T-helper 2 cell (primary cell): ENCODE measurements at places on chromosomes 5 and 9.

DNA sequence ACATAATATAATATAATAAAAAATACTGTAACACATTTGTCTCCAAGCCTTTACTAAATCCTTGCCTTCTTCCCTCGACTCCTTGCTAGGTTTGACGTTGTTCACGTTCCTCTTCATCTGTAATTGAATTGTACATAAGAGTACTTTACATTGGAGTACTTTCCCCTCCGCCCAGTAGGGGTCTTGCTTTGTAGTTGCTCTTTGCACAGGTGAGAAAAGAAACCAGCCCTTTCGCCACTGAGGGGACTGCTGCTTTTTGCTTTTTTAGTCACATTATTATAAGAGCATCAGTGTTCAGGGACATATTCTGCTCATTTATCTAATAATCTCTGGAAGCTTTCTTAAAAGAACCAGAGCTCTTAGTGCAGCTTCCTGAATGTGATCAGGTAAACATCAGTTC lies 115.0 kb downstream of the CETN3 start:
- DNase-seq: no peak

DNA sequence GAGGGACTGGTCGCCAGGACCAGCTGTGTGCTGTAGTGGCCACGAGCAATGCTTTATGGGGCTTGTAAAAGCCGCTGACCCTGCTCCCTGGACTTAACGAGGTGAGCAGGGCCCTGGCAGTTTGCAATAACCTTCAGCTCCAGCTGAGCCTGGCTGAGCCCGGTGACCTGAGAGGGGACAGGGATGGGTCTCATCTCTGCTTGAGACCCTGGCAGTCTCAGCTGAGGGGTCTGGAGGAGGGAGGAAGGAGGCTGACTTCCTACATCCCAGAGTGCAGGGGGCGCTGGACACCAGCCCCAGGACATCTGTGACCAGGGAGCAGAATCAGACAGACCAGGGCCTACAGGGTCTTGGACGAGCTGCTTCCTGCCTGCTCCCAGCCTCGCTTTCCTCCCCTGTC lies 277.5 kb upstream of the MVB12B start:
- DNase-seq: no peak

GRCh38 chr9:127963359-127964064 lies 17.3 kb downstream of the EEIG1 start:
- no peak for DNase-seq

- DNase-seq: no peak
Measured at GRCh38 chr5:118956727-118957126, 31.6 kb downstream of the DTWD2 start.
